ENCODE measurements at places on chromosomes 5 and 9.

GRCh38 chr9:129414993-129415941, 205.6 kb downstream of the C9orf50 start:
- peaks cover 18% of the 10 kb centered on the region for H3K4me1 ChIP-seq
- peak overlapping the region; percentile 97 for H3K27ac ChIP-seq
- no peaks in the 10 kb centered on the region for H3K27me3 ChIP-seq
- H3K4me3 ChIP-seq, result no peak overlapping the region
- no peak for DNase-seq

DNA sequence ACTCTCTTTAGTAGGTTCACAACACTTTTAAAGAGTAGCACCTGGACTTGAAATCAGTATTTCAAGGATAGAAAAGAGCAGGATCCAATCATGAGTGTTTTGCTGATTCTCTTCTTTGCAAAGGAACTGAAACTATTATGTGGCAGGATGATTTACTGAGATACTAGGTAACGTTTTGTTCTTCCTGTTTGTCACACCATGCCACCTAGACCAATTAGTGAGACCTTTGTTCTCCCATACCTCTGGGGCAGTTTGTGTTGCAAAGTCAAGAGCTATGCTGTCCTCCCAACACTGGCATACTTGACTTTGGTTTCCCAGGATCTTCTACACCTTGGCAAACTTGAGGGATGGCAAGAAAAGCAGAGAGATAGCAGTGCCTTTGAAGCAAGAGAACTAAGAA, 43.4 kb downstream of the PPP1R2B start:
- no peak for DNase-seq
- peaks cover 19% of the 10 kb centered on the region for H3K4me1 ChIP-seq
- no peaks in the 10 kb centered on the region for H3K36me3 ChIP-seq

- H3K36me3 ChIP-seq, result peaks cover 3% of the 10 kb centered on the region
- no peak for DNase-seq
- no peak overlapping the region for H3K27ac ChIP-seq
- H3K4me1 ChIP-seq, result peaks cover 18% of the 10 kb centered on the region
- no peak overlapping the region for H3K4me3 ChIP-seq
- H3K27me3 ChIP-seq, result peaks cover 92% of the 10 kb centered on the region
Observed at GRCh38 chr5:133817456-133817855, 151.0 kb downstream of the C5orf15 start.

DNA sequence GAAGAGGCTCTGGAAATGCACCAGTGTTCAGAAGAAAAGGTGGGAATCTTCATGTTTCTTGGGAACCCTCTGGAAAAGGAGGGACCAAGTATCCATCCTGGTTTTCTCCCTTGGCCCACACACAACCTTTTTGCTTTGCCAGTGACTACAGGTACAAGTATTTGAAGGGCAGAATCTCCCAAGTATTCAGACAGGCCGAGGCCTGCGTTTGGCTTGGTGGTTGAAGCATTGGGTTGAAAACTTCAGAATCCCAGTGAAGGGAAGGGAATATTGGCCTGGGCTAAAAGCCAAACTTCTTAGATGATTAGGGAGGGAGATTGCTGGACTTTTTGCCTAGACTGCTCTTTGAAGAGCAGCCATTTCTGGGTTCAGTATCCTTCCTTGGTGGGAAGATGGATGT, 71.9 kb downstream of the UBAP1 start:
- H3K4me1 ChIP-seq, result peaks cover 8% of the 10 kb centered on the region
- no peak overlapping the region for H3K4me3 ChIP-seq
- H3K27ac ChIP-seq, result peak overlapping the region; percentile 81
- DNase-seq, result no peak

DNA sequence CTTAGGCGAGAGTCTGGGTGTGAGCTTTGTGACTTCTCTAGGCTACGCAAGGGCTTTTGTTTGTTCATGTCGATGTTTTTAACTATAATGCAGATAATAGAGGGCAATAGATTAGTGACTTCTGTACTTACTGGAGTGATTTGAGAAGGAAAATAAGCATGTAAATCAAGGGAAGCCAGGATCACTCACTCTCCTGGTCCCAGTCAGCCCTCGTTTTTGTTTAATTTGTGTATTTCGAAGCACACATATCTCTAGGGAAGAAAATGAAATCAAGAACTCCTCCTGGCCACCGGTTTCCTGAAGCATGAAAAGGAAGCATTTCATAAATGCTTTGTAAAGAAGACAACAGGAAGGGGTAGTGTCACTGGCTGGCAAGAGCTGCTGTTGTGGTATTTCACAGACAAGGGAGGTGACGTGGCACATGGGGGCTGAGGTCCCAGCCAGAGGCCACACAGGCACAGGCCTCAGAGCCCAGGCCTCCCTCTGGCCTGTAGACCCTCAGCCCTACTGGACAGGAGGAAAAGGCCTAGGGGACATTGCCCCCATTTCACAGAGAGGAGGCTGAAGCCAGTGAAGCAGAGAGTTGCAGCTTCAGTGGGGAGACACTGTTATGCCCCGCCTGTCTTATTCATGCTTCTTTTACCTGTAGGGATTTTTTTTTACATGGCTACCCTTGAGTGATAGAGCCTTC, 34.1 kb downstream of the IRF1 start:
- H3K4me3 ChIP-seq, result peak overlapping the region; percentile 86
- peaks cover 76% of the 10 kb centered on the region for H3K4me1 ChIP-seq
- H3K36me3 ChIP-seq, result peaks cover 6% of the 10 kb centered on the region
- H3K27ac ChIP-seq, result peak overlapping the region; percentile 100

GRCh38 chr5:44345871-44346270, 43.3 kb downstream of the FGF10 start:
- no peaks in the 10 kb centered on the region for H3K4me1 ChIP-seq
- H3K27ac ChIP-seq, result no peak overlapping the region
- no peaks in the 10 kb centered on the region for H3K27me3 ChIP-seq
- H3K36me3 ChIP-seq, result no peaks in the 10 kb centered on the region
- no peak overlapping the region for H3K4me3 ChIP-seq

- peaks cover 7% of the 10 kb centered on the region for H3K4me1 ChIP-seq
- DNase-seq, result no peak
- H3K27ac ChIP-seq, result no peak overlapping the region
- no peaks in the 10 kb centered on the region for H3K27me3 ChIP-seq
- peaks cover 6% of the 10 kb centered on the region for H3K36me3 ChIP-seq
- no peak overlapping the region for H3K4me3 ChIP-seq
Observed at GRCh38 chr5:50843091-50843490, 176.7 kb downstream of the PARP8 start.

DNA sequence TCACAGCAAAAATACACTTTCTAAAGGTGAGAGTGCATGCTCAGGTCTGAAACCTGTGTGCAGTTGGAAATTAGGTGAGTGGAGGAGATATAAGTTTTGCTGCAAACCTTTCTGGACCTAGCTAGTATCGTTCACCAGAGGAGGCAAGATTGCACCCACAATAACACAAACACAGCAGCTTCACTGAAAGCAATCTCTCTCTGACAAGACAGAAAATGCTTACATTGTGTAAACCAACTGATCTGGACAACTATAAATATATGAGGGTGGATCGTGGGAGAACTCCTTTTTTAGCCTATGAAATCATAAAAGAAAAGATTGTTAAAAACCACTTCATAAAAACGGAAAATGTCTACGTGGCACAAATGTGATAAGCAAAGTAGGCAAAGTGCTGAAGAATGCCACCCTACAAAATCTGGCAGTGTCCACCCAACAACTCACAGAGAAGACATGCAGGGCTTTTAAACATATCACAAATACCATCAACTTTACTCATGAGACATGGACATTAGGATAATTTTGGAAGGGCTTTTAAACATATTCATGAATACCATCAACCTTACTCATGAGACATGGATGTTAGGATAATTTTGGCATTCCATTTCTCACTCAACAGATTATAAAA, 134.3 kb downstream of the CDH18 start:
- DNase-seq, result no peak
- no peaks in the 10 kb centered on the region for H3K36me3 ChIP-seq
- no peaks in the 10 kb centered on the region for H3K4me1 ChIP-seq
- H3K4me3 ChIP-seq, result no peak overlapping the region
- H3K27me3 ChIP-seq, result no peaks in the 10 kb centered on the region

DNA sequence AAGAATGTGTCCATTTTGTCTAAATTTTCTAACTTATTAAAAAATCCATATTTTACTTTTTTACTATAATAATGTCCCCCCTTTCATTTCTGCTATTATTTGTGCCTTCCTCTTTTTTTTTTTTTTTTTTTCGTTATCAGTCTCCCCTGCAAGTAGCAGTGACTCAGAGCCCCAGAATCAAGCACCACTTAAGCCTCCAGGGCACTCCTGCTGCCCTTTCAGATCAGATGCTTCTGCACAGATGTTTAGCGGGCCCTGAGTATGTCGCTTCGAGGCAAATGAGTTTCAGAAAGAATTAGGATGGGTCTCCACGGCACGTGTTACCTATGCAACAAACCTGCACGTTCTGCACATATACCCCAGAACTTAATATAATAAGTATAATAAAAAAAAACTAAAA, 11.7 kb downstream of the MED7 start:
- H3K27ac ChIP-seq, result peak overlapping the region; percentile 34
- no peak overlapping the region for H3K4me3 ChIP-seq
- H3K27me3 ChIP-seq, result no peaks in the 10 kb centered on the region
- H3K36me3 ChIP-seq, result peaks cover 2% of the 10 kb centered on the region

- H3K27ac ChIP-seq, result no peak overlapping the region
- peaks cover 3% of the 10 kb centered on the region for H3K4me1 ChIP-seq
- H3K27me3 ChIP-seq, result peaks cover 5% of the 10 kb centered on the region
- H3K4me3 ChIP-seq, result no peak overlapping the region
Observed at GRCh38 chr5:178839319-178839704, 20.4 kb upstream of the ZNF354B start.

GRCh38 chr5:160020266-160020770, 11.4 kb downstream of the TTC1 start:
- H3K27ac ChIP-seq, result peak overlapping the region; percentile 75
- no peaks in the 10 kb centered on the region for H3K27me3 ChIP-seq
- H3K36me3 ChIP-seq, result peaks cover 9% of the 10 kb centered on the region
- DNase-seq, result no peak
- H3K4me1 ChIP-seq, result peaks cover 20% of the 10 kb centered on the region
- H3K4me3 ChIP-seq, result no peak overlapping the region

DNA sequence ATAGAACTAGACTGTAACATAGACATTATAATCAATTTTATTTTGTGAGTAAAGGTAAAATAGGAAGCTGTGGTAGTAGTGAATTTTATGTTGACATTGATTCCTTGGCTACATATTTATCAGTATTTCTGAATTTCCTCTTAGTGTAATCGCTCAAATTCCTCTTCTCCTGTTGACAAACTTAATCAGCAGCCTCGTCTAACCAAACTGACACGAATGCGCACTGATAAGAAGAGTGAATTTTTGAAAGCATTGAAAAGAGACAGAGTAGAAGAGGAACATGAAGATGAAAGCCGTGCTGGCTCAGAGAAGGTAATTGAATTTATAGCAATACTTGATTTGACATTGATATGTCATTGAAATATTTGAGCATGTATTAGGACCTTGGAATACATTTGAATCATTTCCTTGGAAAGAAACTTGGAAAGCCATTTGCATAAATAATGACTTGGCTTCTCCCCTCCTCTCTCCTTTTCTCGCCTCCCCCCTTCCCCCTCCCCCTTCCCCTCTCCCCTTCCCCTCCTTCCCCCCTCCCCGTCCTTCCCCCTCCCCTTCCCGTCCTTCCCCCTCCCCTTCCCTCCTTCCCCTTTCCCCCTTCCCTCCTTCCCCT, 75.5 kb downstream of the GPBP1 start:
- peaks cover 7% of the 10 kb centered on the region for H3K36me3 ChIP-seq
- DNase-seq, result no peak
- H3K4me1 ChIP-seq, result peaks cover 16% of the 10 kb centered on the region
- H3K27ac ChIP-seq, result peak overlapping the region; percentile 11
- no peak overlapping the region for H3K4me3 ChIP-seq

DNA sequence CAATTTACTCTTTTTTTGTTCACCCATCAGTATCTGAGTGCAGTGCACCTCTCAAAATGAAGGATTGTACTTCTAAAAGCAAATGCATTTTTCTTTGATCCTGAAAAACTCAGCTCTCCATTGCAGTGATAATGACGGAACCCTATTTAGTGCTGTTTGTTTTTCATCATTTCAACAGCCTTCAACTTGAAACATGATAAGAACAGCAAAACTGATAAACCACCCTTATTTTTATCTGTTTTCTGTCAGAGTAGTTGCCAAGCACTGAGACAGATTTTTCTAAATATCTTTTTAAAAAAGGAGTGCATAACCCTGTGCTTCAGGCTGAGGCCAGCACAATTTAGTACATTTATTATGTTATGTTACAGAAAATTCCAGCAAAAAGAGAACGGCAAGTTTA, 549.8 kb upstream of the DMAC1 start:
- no peak for DNase-seq
- H3K27ac ChIP-seq, result no peak overlapping the region
- no peak overlapping the region for H3K4me3 ChIP-seq
- peaks cover 2% of the 10 kb centered on the region for H3K4me1 ChIP-seq

- no peak for DNase-seq
- peaks cover 15% of the 10 kb centered on the region for H3K27me3 ChIP-seq
- H3K4me1 ChIP-seq, result peaks cover 3% of the 10 kb centered on the region
- peaks cover 2% of the 10 kb centered on the region for H3K36me3 ChIP-seq
- H3K4me3 ChIP-seq, result no peak overlapping the region
Observed at GRCh38 chr5:78995521-78996007, 10.5 kb upstream of the ARSB start.

DNA sequence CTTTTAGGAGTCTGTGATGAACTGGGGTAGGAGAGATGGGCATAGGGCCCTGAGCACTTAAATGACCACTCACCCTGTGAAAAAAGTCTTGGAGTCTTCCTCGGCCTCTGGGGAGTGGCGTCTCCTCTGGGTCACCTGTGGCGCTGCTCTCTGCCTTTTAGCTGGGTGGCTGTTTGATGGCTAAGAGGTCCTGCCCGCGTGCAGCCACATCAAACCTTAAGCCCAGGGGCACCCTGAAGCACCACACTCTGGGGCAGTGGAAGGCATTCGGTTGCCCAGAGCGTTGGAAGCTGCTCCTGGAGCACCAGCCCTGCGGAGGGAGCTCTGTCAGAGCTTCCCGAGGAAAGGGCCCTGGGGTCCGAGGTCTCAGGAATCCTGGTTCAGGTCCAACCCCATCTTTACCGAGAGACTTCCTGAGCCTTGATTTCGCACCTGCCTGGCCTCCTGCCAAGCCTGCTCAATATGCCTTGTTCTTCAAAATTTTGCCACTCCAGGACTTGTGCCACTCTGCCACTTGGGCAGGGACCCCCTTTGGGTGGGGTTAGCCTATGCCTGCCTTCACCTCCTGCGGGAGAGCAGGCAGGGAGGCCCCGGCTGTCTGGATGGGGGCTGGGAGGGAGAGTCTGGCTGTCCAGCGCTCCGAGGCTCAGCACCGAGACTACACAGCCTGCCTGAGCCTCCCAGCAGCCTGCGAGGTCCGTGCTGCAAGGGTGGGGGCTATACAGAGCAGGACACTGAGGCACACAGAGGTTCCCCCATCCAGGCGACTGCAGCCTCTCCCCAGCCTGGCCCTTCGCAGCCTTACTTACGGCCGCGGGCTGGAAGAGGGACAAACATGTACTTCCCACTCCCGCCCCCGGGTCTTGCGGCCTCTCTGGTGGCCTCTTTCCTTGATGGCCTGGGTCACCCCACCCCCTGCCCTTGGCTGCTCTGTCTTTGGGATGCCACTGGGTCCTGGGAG, 63.4 kb upstream of the RNU6ATAC start:
- no peaks in the 10 kb centered on the region for H3K36me3 ChIP-seq
- H3K4me3 ChIP-seq, result no peak overlapping the region
- no peak overlapping the region for H3K27ac ChIP-seq
- H3K4me1 ChIP-seq, result peaks cover 3% of the 10 kb centered on the region
- no peak for DNase-seq

Measured in T-helper 17 cell (primary cell).